ENCODE measurements at places on chromosomes 2 and 18.

GRCh38 chr2:57434972-57435371 lies 611.6 kb upstream of the VRK2 start:
- DNase-seq: no peak

- no peak for DNase-seq
Observed at GRCh38 chr2:149290662-149291061, 39.7 kb upstream of the LYPD6 start.

DNA sequence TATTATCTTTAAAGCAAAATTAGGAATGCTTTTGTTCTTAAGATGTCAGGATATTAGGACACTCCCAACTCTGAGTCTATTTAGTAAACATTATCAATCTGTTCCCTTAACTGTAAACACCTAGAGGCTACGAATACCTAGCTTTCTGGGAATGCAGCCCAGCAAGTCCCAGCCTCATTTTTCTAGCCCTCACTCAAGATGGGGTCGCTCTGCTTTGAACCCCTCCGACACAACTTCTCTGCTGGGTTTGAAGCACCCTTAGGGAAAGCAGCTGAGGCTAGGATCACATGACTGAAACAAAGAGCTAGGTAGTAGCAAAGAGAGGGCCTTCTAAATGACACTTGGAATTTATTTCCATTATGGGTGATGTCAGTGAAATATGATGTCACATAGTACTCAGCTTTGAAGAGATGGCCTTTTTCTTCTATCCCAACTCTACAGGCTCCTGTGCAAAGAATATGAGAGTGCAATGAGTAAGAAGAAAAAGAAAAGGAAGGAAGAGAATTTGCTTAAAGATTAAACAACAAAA lies 114.7 kb downstream of the CSRNP3 start:
- DNase-seq: no peak

GRCh38 chr2:147135376-147135775 lies 709.5 kb upstream of the ACVR2A start:
- peak; percentile 1 for DNase-seq

GRCh38 chr2:43160778-43161177 lies 65.6 kb downstream of the ZFP36L2 start:
- no peak for DNase-seq

DNA sequence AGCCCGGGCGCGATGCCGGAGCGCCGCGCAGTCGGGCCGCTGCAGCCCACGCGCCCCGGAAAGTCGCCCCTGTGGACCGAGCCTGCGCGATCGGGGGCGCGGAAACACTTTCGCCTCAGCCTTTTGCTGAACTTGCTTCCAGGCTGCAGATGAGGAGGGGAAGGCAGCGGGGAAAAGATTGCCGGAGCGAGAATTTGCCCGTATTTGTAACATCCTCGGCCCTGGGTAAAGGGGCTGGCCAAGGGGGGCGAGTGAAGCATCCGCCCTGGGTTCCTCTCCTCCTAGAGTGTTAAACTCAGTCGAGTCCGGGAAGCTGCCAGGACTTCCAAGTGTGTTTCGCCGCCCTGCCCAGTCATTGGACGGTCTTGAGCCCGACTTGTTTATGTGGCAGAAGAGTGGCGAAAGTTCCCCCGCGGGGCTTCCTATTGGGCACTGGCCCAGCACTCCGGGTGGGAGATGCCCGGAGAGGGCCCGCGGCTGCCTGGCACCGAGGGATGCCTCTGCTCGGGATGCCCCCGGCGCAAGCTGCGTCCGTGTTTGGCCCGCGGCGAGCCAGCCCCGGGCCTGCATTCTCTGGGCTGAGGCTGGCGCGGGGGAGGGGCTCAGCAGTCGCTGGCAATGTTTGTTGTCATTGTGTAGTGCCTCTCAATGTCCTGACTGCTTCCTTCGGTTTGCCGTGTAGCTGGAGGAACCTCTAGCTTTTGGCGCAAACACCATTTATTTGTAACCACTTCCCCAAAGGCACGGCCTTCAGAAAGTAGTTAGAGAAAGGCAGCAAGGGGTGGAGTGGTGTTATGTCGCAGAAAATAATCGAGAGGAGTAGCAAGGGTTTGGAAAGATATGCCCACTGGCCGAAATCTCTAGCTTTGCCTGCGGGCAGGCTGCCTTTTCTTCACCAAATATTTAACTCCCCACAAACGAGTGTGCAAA lies 1.1 kb downstream of the CYBRD1 start:
- peak; percentile 79 for DNase-seq

GRCh38 chr2:13682540-13683272 lies 949.8 kb upstream of the LRATD1 start:
- no peak for DNase-seq

- peak; percentile 58 for DNase-seq
Observed at GRCh38 chr2:234960175-234961088, 8.6 kb downstream of the SH3BP4 start.

- peak; percentile 64 for DNase-seq
Observed at GRCh38 chr2:150012986-150013385, 425.4 kb upstream of the MMADHC start.

GRCh38 chr18:79460481-79461300 lies 65.0 kb downstream of the NFATC1 start:
- DNase-seq: no peak

DNA sequence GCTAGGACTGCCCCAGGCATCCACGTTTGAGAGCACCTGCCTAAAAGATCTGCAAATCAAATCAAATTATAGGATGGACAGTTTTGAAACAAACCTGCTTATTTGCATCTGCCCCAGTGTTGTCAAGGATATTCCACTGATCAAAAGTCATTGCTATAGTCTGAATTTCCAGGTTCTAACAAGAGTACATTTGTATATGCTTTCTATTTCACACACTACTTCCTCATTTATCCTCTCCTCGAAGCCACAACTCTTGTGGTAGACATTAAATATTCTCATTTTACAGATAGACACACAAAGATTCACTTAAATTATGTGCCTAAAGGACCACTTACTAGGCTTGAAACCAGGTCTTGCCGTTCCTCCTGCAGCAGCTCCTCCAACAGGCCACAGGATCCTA lies 11.9 kb upstream of the TET3 start:
- DNase-seq: no peak

DNA sequence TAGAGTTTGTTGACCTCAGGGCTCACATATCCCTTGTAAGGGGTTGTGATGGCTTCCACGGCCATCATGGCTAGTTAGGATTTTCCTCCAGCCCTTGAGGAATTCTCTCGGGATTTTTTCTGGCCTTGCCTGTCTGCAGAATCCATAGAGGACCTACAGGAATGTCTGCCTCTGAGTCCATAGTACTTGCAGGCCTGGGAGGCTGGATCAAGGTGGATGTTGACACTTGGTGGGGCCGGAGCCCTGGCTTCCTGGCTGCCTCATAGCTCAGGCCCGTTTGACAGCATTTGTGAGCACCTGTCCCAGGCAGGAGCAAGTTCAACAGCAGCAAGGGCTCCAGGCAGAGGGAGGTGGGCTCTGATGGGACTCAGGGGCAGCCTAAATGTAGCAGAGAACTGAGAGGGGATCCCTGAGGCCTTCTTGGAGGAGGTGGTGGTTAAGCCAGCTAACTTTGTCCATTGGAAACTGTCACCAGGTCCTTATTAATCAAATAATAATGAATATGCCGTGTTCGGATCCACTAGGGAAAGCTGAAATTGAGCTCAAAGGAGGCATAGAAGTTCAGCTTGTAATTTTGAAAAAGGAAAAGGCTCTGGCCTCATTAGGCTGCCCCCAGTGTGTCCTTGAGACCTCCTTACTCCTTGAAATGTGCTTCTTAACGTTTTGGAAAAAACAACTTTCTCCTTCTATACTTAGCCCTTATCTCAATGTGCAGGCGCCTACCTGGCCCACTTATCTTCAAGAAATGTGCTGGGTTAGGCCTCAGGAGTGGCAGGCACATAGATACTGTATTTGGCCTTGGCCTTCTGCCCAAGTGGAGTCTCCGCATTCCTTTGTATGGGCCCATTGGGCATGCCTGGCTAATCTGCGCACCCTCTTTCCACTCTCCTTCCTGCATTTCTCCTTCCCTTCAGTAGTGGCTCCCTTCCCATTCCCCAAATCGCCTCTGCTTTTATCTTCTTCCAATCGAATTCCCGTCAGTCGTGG lies 66.9 kb downstream of the HPCAL1 start:
- no peak for DNase-seq

GRCh38 chr2:28475088-28475595 lies 20.7 kb upstream of the PLB1 start:
- DNase-seq: no peak

DNA sequence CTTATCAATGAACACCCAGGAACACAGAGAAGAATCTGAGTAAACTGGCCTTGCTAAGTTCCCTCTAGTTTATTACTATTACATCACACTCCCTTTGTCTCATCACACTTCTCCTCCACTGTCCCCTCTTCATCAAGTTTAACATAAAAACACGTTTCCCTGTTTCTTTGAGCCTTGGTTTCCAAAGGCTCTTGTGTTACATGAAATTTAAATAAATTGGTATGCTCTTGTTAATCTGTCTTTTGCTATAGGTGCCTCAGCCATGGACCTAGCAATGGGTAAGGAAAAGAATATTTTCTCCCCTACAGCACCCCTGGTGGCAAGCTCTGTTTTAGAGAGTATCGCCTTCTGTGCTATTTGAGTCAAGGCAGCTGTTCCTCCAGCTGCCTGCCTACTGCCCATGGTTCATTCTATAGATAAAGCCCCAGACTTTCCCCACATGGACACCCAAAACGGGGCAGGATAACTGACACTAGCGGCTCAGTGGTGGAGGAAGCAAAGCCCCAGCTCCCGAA lies 31.8 kb downstream of the TGIF1 start:
- DNase-seq: peak; percentile 36

GRCh38 chr2:69251943-69252342 lies 135.1 kb downstream of the GFPT1 start:
- DNase-seq: no peak

DNA sequence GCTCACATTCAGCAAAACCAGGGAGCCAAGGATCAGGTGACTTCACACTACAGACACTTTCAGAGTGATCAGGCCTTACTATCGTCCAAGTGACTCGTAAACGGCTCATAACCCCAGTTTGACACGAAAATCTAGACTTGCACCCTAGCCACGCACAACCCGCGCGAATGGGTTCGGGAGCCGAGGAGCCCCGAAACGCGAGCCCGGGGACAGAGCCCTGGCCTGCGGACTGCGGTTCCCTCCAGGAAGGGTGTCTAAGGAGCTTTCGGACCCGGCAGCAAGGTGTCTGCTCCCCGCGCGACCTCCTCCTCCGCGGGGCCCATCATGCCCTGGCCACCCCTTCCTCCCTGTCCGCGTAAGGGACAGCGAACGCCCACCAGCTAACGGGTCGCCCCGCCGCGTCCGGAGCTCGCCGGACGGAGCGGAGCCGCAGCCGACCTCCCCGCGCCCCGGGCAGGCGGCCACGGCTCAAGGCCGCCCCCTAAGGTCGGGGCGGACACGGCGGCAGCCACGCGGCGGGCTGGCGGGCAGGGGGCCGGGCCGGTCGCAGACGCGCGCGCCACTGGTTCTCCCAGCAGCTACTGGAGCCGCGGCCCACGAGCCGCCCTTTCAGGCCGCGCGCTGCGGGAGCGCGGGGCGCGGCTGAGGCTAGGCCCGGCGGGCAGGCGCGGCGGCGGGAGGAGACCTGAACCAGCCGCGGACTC lies 575 bp downstream of the ATL2 start:
- DNase-seq: peak; percentile 83

DNA sequence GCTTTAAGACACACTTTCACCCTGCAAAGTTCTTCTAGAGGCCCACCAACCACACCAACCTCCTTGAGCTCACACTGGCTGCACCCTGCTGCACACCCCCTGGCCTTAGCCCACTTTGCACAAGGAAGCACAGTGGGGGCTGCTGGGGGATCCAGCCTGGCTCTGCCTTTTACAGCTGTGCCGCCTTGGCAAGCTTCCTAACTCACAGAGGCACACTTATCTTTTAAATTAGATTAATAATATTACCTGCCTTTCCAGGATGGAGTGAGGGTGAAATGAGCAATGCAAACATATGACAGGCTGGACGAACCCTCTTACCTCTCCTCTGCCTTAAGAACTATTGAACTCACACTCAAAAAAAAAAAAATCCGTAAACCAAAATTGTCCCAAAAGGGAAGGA lies 715.8 kb upstream of the ID2 start:
- no peak for DNase-seq

- DNase-seq: no peak
Observed at GRCh38 chr18:32881009-32881408, 108.2 kb upstream of the KLHL14 start.

- DNase-seq: no peak
Observed at GRCh38 chr2:211744379-211744778, 794.2 kb downstream of the ERBB4 start.

DNA sequence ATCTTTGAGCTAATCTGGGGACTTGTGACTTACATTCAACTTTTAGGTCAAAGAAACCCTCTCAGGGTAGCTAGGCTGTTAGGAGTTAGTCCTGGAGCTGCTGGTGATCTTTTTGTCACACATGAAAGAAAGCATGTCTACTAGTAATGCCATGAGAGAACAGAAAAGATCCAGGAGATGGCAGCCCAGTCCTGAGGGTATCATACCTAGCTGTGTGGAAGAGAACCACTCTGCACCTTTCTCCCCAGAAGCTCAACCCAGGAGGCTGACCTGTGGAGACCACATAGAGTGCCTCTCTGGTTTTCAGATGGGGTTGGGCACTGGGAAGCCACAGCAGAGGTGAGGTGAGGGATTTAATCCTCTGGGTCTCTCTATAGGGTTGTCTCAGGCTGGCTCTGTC lies 460.2 kb upstream of the UBE2E3 start:
- DNase-seq: no peak

- peak; percentile 46 for DNase-seq
Observed at GRCh38 chr2:85987266-85988174, 98.7 kb upstream of the ST3GAL5 start.

DNA sequence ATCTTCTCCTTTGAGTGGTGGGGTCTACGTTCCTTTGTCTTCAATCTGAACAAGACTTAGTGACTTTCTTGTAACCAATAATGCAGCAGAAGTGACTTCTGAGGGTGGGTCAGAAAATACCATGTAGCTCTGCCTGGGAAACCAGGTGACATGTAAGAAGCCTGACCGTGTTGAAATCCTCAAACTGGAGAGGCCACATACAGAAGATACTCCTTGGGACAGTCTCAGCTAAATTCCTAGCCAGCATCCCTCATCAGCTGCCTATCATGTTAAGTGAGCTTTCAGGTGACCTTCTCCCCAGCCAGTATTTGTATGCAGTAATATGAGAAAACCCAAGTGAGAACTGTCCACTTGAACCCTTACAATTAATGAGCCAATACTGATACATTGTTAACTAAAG lies 27.0 kb downstream of the PPM1B start:
- DNase-seq: no peak

- DNase-seq: no peak
Observed at GRCh38 chr2:190545555-190546385, 11.2 kb upstream of the NEMP2 start.

- no peak for DNase-seq
Observed at GRCh38 chr2:179226203-179226960, 38.2 kb downstream of the SESTD1 start.

GRCh38 chr2:235283246-235283645 lies 210.6 kb upstream of the AGAP1 start:
- DNase-seq: no peak

All from hindlimb muscle (tissue), 1 donor.